Fibroblast of mammary gland (primary cell): ENCODE measurements at places on chromosomes 16 and 17.
A peak's percentile ranks its signal among the peaks of the same experiment; 100 is the strongest.

GRCh38 chr16:71352466-71352865 is 6.1 kb upstream of the CALB2 start:
- no peak for DNase-seq

GRCh38 chr16:26070302-26071100 is 378.7 kb downstream of the HS3ST4 start:
- no peak for DNase-seq

- no peak for DNase-seq
Observed at GRCh38 chr16:13099822-13100221, 198.4 kb downstream of the SHISA9 start.

- peak; percentile 70 for DNase-seq
Observed at GRCh38 chr17:48307814-48308411, 122.1 kb downstream of the SKAP1 start.

GRCh38 chr17:76791053-76791980 is 53.4 kb downstream of the MFSD11 start:
- peak; percentile 54 for DNase-seq

- DNase-seq, result peak; percentile 66
Observed at GRCh38 chr17:59815965-59816364, 76.8 kb downstream of the TUBD1 start.

DNA sequence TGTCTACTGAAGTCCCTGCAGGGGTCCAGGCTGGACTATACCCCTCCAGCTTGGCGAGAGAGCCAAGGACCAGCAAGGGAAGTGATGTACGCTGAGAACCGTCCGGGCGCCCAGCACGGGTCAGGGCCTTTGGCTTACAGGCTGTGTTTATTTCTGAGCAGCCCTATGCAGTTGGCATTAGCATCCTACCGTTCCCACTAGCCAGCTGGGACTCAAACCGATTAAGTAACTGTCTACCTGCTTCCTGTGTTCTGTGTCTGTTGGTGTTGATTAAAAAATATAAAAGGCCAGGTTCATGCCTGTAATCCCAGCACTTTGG is 73.8 kb downstream of the CMIP start:
- DNase-seq, result no peak

- peak; percentile 11 for DNase-seq
Observed at GRCh38 chr17:32907583-32907982, 20.4 kb upstream of the TMEM98 start.

DNA sequence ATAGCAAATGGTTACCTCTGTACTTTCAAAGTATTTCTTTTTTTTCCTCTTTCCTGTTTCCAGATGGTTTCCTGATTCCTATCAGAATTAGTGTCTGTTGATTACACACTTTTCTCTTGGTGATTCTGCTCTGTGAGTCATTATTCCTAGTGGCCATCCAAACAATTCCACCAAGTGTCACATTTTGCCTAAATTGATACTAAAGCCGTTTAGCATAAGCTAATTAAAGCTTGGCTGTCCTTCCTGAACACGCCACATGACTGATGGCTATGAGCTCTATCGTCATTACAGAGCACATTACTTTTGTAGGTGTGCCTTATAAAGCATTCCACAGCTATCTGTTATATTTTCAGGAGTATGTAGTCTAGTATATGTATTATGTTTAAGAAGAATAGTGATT is 671.2 kb downstream of the CDH8 start:
- DNase-seq, result no peak

- no peak for DNase-seq
Observed at GRCh38 chr17:4444782-4445473, 11.2 kb downstream of the SPNS3 start.

DNA sequence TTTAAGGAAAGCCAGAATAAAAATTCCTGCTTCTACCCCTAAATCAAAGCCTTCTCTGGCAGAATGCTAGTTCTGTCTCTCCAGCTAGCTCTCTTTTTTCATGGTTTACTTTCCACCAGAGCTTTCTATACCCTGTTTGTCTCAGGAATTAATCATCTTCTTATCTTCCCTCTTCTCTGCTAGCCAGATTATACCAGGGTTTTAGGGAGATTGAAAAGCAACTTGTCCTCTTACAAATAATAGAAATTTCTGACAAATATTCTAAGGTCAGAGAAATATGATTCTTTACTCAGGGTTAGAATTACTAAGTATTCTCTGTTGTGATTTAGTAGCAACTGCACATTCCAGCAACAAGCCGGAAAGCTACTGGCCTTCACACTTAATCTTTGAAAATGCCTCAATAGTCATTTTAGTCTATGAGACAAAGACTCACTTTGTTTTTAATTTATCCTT is 166.4 kb downstream of the TANC2 start:
- DNase-seq, result no peak

DNA sequence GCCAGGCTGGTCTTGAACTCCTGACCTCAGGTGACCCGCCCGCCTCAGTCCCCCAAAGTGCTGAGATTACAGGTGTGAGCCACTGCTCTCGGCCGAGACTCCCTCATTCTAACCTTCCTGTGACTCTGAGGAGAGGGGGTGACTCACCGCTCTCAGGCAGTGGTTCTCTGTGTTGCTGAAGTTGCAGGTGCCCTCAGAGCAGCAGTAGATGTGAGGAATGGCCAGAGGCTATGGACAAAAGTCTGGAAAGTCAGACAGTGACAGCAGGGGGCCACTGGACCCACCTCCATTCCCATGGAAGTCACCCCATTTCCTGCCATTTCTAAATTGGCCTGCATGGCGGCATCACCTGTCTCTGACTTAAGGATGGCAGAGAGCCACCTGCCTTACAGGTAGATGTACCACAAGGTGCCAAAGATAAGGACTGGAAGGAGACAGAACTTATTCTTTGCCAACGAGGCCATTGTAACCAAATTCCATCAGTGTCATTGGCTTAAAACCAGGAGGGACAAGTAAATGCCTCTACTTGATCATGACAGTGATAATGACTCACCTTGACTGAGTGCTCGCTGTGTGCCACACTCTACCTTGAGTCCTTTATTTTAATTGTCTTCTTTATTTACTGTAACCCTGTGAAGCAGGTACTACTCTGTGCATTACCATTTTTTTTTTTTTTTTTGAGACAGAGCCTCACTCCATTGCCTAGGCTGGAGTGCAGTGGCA is 15.3 kb upstream of the CNOT1 start:
- DNase-seq, result no peak

GRCh38 chr16:26599785-26600104 is 467.0 kb upstream of the C16orf82 start:
- DNase-seq, result no peak

- DNase-seq, result peak; percentile 77
Observed at GRCh38 chr17:39244600-39245570, 19.1 kb upstream of the STAC2 start.

DNA sequence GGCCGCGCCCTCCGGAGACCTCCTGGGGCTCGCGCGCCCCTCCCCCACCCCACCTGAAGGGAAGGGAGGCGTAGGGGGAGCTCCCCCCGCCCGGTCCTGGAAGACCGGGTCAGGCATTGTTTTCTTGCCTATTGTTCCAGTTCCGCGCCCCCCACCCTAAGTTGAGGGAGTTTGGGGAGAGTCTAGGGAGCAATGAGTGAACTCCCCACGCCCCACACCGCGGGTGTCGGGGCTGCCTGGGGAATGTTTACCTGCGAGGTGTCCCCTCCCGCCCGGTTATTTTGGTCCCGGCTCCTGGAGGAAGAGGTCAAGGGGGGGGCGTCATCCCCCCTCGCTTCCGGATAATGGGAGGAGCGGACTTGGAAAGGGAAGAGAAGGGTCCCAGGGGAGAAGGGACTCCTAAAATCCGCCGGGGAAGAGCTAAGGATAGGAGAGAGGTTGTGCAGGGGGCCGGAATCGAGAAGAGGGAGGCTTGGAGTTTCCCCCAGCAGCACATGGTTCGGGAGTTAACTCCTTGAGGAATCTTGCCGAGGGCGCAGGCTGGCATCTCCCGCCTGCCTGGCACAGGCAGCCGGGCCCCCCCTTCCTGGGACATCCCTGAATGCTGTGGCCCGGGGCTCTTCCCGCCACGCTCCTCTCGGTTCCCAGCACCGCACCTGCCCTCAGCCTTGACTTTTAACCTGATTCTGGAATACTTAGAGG is 881 bp downstream of the MLLT6 start:
- peak; percentile 50 for DNase-seq

DNA sequence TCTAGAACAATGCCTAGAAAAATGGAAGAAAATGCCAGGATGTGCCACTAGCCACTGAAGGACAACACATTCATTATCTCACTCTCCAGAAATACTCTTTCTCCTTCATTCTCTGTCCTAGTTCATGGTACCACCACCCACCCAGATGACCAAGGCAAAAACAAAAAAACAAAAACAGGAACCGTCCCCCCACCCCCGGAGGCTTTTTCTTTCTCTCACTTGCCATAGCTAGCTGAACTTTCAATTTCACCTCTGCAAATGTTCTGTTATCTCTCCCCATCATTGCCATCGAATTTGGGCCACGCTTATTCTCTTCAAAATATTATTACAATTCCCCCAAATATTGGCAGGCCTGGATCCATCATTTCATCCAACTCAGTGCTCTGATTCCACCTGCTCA is 49.0 kb downstream of the SOX9 start:
- DNase-seq, result no peak

DNA sequence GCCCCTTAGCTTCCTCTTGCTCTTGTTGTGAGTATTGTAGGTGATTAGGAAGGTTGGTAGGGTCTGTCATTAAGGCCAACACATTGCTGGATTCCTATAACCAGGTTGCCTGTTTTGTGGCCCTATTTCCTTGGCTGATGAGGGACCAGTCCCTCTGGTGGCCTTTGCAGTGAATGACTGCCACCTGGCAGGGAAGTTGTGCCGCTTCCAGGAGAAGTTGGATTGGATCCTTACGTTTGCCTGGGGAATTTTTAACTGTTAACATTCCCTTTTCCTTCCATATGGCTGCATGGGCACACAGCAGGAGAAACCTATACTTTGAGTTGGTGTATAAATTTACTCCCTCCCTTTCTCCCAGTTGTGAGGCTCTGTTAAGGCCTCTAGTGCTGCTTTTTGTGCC is 32.4 kb downstream of the LCMT1 start:
- no peak for DNase-seq

DNA sequence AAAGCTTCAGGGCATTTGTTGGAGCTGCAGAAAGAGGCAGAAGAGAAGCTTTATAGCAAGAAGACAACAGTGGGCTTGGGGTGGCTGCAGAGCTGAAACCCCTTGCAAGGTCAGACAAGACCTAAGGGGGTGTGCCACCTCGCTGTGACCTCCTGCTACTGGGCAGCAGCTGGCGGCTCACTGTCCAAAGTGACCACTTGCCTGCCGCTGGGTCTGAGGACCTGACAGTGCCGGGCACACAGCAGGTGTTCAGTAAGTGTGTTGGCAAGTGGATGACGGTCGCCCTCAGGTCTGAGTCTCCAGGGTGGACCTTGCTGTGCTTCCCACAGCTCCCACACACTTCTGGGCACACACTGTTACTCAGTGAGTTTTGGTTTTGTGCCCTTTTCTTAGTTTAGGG is 336.5 kb downstream of the C16orf95 start:
- no peak for DNase-seq
